ENCODE measurements at places on chromosomes 1 and 21. TPM values are rescaled to one million over a fixed set of nuclear protein-coding genes. Genes with fewer than 3 reads are reported as not detected.

- no peak overlapping the region for H3K4me3 ChIP-seq
- peaks cover 25% of the 10 kb centered on the region for H3K4me1 ChIP-seq
- H3K36me3 ChIP-seq, result no peaks in the 10 kb centered on the region
- H3K27me3 ChIP-seq, result no peaks in the 10 kb centered on the region
Observed at GRCh38 chr21:33202464-33203363, 27.0 kb upstream of the IFNAR2 start.

DNA sequence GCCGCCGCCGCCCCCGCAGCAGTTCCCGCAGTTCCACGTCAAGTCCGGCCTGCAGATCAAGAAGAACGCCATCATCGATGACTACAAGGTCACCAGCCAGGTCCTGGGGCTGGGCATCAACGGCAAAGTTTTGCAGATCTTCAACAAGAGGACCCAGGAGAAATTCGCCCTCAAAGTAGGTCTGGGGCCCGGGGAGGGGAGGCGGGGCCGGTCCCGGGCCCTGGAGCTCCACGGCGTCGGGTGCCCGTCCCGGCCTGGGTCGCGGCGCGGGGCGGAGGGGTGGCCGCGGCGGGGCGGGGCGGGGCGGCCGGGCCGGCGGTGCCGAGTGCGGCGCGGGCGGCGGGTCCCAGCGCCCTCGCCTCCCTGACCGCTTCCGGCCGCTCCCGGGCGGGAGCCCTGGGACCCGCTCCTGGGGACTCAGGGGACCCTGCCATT lies 646 bp downstream of the MAPKAPK2 start:
- H3K4me1 ChIP-seq, result peaks cover 28% of the 10 kb centered on the region
- peak overlapping the region; percentile 65 for H3K27ac ChIP-seq
- H3K27me3 ChIP-seq, result peaks cover 13% of the 10 kb centered on the region
- no peaks in the 10 kb centered on the region for H3K36me3 ChIP-seq

DNA sequence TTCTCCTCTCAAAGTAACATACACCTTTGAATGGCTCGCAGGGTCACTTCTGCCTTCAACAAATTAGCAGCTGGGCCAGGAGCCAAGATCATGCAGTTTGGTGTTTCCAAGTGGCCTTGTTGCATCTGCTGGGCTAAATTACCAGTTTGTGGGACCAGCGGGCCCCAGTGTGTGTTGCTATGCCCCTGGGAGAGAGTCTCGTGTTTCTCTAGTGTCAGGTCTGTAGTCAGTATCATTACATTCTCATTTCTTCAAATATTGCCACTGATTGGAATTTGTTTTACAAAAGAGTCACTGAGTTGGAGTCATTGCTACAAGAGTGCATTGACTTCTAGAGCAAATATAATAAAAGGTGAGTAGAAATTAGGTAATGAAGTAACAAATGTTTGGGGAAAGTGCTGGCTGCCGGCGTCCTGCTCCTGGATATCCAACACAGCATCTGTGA lies 35.5 kb downstream of the RHOU start:
- H3K4me1 ChIP-seq, result no peaks in the 10 kb centered on the region
- no peak overlapping the region for H3K4me3 ChIP-seq
- no peaks in the 10 kb centered on the region for H3K36me3 ChIP-seq
- H3K27ac ChIP-seq, result no peak overlapping the region
- H3K27me3 ChIP-seq, result peaks cover 65% of the 10 kb centered on the region

GRCh38 chr1:212981571-212982328 lies 31.4 kb downstream of the VASH2 start:
- no peak overlapping the region for H3K4me3 ChIP-seq
- H3K27ac ChIP-seq, result no peak overlapping the region
- H3K4me1 ChIP-seq, result no peaks in the 10 kb centered on the region
- H3K27me3 ChIP-seq, result no peaks in the 10 kb centered on the region

- no peaks in the 10 kb centered on the region for H3K4me1 ChIP-seq
- DNase-seq, result peak; percentile 71
- no peak overlapping the region for H3K27ac ChIP-seq
- no peaks in the 10 kb centered on the region for H3K27me3 ChIP-seq
Observed at GRCh38 chr1:53681977-53682685, 56.8 kb downstream of the GLIS1 start.

- H3K36me3 ChIP-seq, result no peaks in the 10 kb centered on the region
- H3K27ac ChIP-seq, result no peak overlapping the region
- H3K27me3 ChIP-seq, result no peaks in the 10 kb centered on the region
- H3K4me1 ChIP-seq, result peaks cover 11% of the 10 kb centered on the region
- no peak for DNase-seq
Observed at GRCh38 chr1:52554267-52554640, 1.4 kb upstream of the TUT4 start.

- H3K36me3 ChIP-seq, result no peaks in the 10 kb centered on the region
- no peaks in the 10 kb centered on the region for H3K27me3 ChIP-seq
- no peak overlapping the region for H3K4me3 ChIP-seq
- no peak overlapping the region for H3K27ac ChIP-seq
Observed at GRCh38 chr1:167268347-167268787, 47.7 kb downstream of the POU2F1 start.

GRCh38 chr1:203172184-203173010 lies 3.2 kb downstream of the MYBPH start:
- H3K27ac ChIP-seq, result no peak overlapping the region
- H3K4me1 ChIP-seq, result peaks cover 6% of the 10 kb centered on the region
- H3K36me3 ChIP-seq, result no peaks in the 10 kb centered on the region
- no peaks in the 10 kb centered on the region for H3K27me3 ChIP-seq
- peak; percentile 81 for DNase-seq

DNA sequence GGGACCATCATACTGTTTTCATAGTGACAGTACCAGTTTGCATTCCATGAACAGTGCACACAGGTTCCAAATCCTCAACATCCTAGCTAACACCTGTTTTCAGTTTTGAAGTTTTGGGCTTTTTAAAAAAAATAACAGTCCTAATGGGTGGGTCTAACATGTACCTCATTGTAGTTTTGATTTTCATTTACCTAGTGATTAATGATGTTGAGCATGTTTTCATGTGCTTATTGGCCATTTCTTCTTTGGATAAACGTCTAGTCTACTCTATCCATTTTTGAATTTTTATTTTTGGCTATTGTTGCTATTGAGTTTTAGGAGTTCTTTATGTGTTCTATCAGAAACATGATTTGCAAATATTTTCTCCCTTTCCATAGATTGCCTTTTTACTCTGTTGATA lies 3.4 kb downstream of the GBP6 start:
- H3K4me3 ChIP-seq, result no peak overlapping the region
- peaks cover 17% of the 10 kb centered on the region for H3K4me1 ChIP-seq
- peaks cover 3% of the 10 kb centered on the region for H3K27me3 ChIP-seq
- H3K36me3 ChIP-seq, result no peaks in the 10 kb centered on the region
- H3K27ac ChIP-seq, result no peak overlapping the region
- DNase-seq, result no peak

DNA sequence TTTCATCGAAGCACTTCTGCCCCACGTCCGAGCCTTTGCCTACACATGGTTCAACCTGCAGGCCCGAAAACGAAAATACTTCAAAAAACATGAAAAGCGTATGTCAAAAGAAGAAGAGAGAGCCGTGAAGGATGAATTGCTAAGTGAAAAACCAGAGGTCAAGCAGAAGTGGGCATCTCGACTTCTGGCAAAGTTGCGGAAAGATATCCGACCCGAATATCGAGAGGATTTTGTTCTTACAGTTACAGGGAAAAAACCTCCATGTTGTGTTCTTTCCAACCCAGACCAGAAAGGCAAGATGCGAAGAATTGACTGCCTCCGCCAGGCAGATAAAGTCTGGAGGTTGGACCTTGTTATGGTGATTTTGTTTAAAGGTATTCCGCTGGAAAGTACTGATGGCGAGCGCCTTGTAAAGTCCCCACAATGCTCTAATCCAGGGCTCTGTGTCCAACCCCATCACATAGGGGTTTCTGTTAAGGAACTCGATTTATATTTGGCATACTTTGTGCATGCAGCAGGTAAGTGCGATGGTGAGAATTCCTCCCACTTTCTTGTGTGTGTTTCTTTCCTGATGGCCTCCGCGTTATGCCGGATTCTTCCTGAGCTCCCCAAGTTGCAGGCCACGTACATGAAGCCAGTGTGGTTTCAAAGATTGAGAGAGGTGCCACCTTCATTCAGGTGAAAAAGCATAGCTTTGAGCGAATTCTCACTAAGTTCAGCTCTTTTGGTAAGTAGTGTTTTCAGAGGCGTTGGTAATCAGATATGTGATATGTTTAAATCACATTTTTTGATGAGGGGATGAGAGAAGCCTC lies 6.0 kb downstream of the NFIA start:
- H3K36me3 ChIP-seq, result peaks cover 4% of the 10 kb centered on the region
- H3K27ac ChIP-seq, result no peak overlapping the region
- H3K27me3 ChIP-seq, result no peaks in the 10 kb centered on the region

DNA sequence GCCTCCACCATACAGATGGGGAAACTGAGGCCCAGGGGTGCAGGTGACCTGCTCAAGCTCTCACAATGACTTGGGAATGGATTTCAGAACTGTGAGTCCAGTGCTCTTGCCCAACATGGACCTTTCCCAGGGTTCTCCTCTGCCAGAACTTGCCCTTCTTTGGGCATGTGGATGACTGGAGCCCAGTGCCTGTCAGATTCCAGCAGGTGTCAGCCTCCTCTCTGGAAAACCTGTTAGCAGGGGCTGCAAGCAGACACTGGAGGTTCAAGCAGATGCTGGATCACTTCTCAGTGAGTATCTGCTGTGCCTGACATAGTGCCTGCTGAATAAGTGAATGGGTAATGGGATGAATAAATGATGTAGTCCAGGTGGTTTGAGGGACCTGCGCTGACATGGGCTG lies 314.2 kb upstream of the POU3F1 start:
- H3K4me1 ChIP-seq, result no peaks in the 10 kb centered on the region
- no peak overlapping the region for H3K4me3 ChIP-seq
- DNase-seq, result no peak

DNA sequence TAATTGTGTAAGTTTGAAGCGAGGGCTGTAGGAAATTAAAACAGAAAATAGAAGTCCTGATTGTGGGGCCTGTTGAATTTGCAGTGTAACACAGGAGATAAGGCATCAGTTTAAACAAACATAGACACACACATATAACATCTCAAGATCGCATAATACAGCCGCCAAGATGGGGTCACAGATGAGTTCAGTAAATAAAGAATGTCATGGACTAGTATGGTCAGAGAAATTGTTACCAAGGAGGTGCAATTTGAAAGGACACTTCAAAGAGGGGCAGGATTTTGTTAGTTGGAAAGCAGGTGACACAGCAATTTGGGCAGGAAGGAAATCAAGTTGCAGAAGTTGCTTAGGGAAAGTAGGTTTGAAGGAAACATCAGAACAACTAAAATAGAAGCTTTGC lies 450.0 kb downstream of the USP25 start:
- no peak overlapping the region for H3K27ac ChIP-seq
- no peaks in the 10 kb centered on the region for H3K36me3 ChIP-seq
- H3K4me3 ChIP-seq, result no peak overlapping the region
- H3K27me3 ChIP-seq, result peaks cover 7% of the 10 kb centered on the region

DNA sequence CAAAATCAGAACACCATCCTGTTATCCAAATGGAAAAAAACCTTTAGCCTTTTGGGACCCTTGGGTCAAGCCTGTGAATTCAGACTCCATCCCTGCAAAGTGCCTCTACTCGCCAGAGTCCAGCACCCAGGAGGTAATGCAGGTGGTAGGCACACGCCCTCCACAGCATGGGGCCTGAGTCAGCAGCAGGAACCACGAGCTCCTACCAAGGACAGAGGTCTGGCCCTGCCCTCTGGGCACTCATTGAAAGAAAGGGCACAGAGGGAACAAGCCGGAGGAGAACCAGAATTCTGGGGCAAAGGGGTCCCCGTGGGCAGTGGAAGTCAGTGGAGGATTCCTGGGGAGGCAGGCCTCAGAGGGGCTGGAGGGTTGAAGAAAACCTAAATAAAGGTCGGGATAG lies 438.1 kb downstream of the NPHP4 start:
- no peaks in the 10 kb centered on the region for H3K36me3 ChIP-seq
- H3K27me3 ChIP-seq, result 0 out of 2 replicates have a peak, but pooled peaks cover 3% of the 10 kb centered on the region
- H3K4me1 ChIP-seq, result no peaks in the 10 kb centered on the region
- H3K4me3 ChIP-seq, result no peak overlapping the region
- no peak for DNase-seq

GRCh38 chr1:11657654-11658053 lies 3.0 kb downstream of the FBXO44 start:
- H3K27ac ChIP-seq, result no peak overlapping the region
- no peaks in the 10 kb centered on the region for H3K27me3 ChIP-seq
- peaks cover 19% of the 10 kb centered on the region for H3K4me1 ChIP-seq
- H3K36me3 ChIP-seq, result no peaks in the 10 kb centered on the region

DNA sequence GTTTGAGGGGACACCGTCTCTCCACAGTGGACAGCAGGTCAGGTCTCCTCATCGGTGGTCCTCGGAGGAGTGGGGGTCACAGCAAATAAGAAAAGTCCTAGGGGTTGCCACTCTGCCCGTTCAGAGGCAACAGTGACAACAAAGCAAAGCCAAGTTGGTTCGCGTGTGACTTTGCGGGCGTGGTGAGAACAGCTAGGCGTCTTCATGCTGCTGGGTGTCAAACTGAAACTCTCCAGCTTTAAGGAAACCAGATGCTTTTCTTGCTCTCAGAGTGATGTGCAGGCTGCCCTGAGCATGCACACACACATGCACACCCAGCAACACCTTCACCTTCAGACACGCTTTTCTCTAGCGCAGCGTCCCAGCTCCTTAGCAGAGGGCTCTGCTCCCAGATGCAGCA lies 70.1 kb upstream of the ARHGEF16 start:
- no peak overlapping the region for H3K27ac ChIP-seq
- no peaks in the 10 kb centered on the region for H3K4me1 ChIP-seq
- H3K27me3 ChIP-seq, result peaks cover 74% of the 10 kb centered on the region
- DNase-seq, result no peak

DNA sequence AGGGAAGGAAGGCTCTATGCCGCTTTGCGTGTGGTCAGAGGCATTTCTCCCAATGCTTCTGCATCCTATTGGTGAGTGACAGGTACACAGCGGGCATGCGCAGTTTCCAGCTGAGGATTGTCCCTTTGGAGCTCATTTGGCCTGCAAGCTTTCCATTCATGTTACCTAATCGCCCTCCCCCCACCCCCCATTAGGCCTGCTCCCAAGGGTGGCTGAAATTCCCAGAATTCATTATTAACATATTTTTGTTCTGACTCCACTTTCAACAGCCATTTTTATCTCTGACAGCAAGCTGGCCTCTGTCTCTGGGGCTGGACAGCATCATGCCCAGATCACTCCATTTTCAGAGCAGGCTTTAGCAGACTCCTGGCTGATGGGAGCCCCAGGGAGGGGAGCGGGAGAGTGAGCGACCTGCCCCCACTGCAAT lies 25.6 kb downstream of the MIS18A start:
- no peak overlapping the region for H3K27ac ChIP-seq
- DNase-seq, result no peak
- peaks cover 56% of the 10 kb centered on the region for H3K27me3 ChIP-seq
- no peaks in the 10 kb centered on the region for H3K36me3 ChIP-seq

GRCh38 chr1:220241072-220241663 lies 31.1 kb downstream of the RAB3GAP2 start:
- peaks cover 8% of the 10 kb centered on the region for H3K4me1 ChIP-seq
- H3K4me3 ChIP-seq, result no peak overlapping the region
- no peak for DNase-seq
- H3K27ac ChIP-seq, result no peak overlapping the region
- no peaks in the 10 kb centered on the region for H3K36me3 ChIP-seq
- no peaks in the 10 kb centered on the region for H3K27me3 ChIP-seq

- H3K4me1 ChIP-seq, result no peaks in the 10 kb centered on the region
- no peak overlapping the region for H3K4me3 ChIP-seq
- no peak overlapping the region for H3K27ac ChIP-seq
- H3K27me3 ChIP-seq, result no peaks in the 10 kb centered on the region
- DNase-seq, result no peak
- H3K36me3 ChIP-seq, result no peaks in the 10 kb centered on the region
Observed at GRCh38 chr1:202164271-202165037, 4.1 kb upstream of the PTPN7 start.

GRCh38 chr1:26384076-26384475 lies 11.5 kb upstream of the ZNF683 start:
- H3K36me3 ChIP-seq, result no peaks in the 10 kb centered on the region
- no peaks in the 10 kb centered on the region for H3K27me3 ChIP-seq

The KCNA2 gene
- total RNA-seq, result not detected

The SH2D5 gene
- 11.2 TPM for total RNA-seq

The ADCY10 gene
- total RNA-seq, result not detected
